ENCODE measurements at places on chromosomes 6 and 20.

- no peak for DNase-seq
Measured at GRCh38 chr6:70889270-70889669, 67.6 kb downstream of the B3GAT2 start.

DNA sequence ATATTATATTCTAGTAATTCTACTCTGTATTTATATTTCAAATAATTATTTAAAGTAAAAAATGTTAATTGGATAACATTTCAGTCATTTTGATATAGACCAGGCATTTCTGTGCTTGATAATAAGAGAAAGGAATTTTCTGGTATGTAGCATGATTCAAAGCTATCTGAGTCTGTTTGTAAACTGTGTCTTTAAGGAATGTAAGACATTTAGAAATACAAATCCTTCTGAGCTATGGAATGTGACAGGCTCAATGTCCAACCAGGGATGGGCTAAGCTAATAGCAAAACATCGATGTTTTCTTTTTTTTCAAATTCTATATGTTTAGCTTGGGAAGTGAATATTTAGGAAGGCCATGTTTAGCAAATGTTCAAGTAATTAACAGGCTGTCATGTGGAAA, 41.5 kb upstream of the FAM83B start:
- DNase-seq = no peak

GRCh38 chr6:15881150-15881549, 218.3 kb upstream of the DTNBP1 start:
- no peak for DNase-seq

DNA sequence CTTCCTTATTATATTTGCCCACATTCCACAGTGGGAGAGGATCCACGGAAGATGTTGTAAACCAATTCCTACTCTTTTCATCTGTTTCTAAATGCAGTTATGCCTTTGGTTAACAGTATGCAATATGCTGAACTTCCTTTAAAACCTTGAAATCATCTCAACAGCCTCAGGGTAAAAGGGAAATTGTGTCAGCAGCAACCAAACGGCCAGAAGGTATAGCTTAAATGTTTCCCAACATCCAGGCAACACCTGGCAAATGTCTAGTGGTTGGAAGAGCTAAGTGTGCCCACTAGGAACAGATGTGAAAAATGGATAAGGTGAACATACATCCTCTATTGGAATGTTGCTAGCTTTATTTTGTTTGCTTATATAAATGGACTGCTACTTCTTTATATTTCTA, 164.8 kb downstream of the FAXC start:
- DNase-seq = no peak

- DNase-seq = no peak
Measured at GRCh38 chr6:113903666-113904330, 46.7 kb downstream of the MARCKS start.

DNA sequence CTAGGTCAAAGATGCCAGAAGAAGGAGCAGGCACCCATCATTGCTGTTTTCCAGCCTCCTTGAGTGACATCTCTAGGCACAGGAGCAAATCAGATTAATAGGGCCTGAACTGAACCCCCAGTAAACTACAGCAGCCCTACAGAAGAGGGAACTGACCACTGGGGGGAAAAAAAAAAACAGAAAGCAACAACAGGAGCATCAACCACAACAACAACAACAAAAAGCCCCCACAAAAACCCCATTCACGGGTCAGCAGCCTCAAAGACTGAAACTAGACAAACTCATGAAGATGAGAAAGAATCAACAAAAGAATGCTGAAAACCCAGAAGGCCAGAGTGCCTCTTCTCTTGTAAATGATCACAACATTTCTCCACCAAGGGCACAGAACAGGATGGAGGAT, 537.4 kb upstream of the BTBD3 start:
- DNase-seq = no peak

GRCh38 chr6:53486679-53487078, 58.2 kb downstream of the GCLC start:
- DNase-seq = no peak

DNA sequence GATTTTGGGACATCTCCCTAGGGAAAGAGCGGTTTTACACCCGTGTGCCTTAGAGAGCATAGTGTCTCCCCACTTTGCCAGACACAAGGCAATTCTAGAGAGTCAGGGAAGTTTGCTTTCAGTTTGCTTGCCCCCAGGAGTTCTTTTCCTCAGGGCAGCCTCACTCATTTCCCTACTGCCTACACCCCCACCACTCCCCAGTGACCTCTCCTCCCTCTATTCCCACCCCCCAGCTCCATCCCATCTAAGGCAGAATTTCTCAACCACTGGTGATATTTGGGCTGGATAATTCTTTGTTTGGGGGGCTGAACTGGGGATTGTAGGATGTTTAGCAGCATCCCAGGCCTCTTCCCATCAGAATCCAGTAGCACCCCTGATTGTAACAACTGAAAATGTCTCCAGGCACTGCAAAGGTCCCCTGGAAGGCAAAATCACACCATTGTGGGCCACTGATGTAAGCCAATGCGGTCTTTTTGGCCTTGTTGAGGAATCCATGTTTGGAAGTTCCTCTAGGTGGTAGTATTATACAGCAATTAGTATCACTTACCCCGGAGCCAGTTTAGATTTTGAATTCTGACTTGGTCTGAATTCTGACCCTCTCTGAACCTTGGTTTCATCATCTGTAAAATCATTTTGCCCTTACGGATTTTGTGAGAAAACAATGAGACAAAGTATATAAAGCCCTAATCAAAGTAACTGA, 1.3 kb downstream of the EPPIN start:
- DNase-seq = no peak

DNA sequence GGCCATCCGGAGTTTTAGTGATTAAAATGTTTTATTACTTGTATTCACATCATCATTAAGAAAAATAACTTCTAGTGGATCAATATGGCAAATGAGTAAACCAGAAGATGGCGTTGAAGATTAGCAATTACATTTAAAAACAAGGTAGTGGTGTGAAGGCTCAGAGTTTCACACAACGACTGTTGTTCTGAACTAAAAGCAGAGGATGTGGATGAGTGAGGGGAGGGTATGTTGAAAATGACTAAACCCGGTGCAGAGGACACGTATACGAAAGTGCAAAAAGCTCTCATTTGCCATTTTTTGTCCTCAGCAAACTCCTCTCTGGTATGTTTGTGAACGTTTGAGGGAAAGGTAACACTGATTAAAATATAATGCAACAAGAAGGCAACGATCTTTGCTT, 1.9 kb upstream of the IRF4 start:
- no peak for DNase-seq

GRCh38 chr6:70956191-70956450, 739 bp downstream of the B3GAT2 start:
- no peak for DNase-seq

GRCh38 chr6:74409447-74409846, 713.4 kb downstream of the CD109 start:
- DNase-seq = no peak

GRCh38 chr6:53680489-53680888, 14.9 kb upstream of the KLHL31 start:
- no peak for DNase-seq

DNA sequence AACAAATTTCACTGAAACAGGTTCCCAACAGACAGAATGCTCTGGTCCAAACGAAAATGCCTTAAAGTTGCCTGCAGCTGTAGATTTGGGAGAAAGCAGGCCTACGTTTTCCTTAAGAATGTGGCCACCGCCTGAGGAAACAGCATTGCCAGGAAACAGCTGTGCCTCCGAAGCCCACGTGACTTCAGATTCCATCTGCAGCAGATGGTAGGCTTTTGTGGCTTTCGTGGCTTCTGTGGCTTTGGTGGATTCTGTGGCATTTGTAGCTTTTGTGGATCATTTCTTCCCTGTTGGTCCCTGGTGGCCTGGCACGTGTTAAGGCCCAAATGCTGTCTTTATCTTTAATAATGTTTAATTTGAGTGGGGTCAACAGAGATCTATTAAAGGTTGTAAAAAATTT, 222.9 kb downstream of the TTLL2 start:
- DNase-seq = no peak

DNA sequence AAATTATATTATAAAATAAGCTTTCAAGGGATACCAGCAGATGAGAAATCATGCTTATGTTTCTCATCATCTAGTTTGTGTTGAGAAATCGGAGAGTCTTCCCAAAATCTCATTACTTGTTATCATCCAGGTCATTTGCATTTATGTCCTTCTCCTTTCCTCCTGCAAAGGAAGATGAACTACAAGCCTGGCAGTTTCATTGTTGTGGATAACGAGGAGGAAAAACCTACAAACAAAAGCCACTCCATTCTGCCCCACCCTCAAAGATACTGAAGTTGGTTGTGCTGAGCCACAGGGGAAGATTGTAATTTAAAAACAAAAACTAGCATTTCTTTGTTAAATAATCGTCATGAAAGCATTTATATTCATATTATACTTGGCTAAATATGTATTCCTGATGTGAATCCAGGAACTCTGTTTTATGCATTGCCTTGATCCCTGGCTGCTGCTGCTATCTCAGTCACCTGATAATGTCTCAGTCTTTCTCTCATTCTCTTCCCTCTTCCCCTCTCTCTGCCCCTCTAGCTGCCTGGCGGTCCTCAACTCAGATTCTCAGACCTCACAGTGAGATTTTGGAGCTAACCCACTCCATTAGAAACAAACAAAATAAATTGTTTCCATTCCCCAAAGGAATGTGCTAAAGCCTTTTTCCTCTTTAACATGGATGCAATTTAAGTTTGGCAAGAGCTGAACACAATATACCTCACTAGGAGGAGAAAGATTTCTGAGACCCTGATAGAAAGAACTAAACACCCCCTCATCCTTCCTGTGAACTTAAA, 185.3 kb downstream of the ADAT2 start:
- no peak for DNase-seq

GRCh38 chr20:62165762-62166399, 16.9 kb upstream of the MTG2 start:
- no peak for DNase-seq

GRCh38 chr20:53652859-53653517, 59.3 kb upstream of the ZNF217 start:
- DNase-seq = no peak

DNA sequence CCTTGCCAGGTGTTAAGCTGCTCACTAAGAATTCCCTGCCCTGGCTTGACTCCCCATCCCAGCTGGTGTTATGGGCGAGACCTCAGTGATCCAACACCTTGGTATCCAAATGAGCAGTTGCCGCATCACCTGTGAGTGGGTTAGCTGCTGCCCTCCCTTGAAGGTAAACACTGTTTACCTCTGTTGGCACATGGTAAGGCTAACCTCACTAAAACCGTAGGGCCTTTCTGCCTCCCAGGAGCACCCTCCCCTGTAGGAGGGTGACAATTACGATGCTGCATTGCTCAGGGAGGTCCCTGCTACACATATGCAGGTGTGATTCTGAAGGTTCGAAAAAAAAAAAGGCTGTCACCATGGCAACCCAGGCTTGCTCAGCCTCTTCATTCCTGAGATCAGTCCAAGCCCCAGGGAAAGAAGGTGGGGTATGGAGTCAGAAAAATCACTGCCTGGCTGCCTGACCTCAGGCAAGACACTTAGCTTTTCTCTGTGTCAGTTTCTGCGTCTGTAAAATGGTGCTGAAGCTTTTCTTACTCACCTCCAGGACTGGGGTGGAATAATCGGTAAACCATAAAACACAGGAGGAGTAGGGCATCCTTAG, 19.5 kb downstream of the PNPLA1 start:
- peak; percentile 26 for DNase-seq

GRCh38 chr20:6746901-6747609, 20.4 kb upstream of the BMP2 start:
- DNase-seq = no peak

DNA sequence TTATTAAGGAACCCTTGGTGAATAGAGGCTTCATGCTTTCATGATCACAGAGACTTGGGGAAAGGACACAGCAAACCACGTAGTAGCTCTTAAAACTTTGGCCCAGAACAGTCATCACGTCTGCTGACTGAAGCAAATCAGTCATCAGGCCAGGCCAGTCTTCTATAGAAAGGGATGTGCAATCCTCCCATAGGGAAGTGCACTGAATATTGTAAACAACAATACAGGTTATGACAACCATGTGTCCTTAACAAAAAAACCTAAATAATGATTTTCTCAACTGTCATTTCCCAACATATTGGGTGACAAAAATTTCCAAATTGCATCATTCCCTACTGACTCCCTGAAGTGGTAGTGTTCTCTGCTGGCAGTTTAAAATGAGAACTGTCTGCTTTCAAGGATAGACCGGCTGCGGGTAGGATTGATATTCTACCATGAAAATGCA, 388.2 kb upstream of the CITED2 start:
- DNase-seq = no peak

GRCh38 chr6:9250852-9251251, 815.5 kb upstream of the SLC35B3 start:
- peak; percentile 35 for DNase-seq

DNA sequence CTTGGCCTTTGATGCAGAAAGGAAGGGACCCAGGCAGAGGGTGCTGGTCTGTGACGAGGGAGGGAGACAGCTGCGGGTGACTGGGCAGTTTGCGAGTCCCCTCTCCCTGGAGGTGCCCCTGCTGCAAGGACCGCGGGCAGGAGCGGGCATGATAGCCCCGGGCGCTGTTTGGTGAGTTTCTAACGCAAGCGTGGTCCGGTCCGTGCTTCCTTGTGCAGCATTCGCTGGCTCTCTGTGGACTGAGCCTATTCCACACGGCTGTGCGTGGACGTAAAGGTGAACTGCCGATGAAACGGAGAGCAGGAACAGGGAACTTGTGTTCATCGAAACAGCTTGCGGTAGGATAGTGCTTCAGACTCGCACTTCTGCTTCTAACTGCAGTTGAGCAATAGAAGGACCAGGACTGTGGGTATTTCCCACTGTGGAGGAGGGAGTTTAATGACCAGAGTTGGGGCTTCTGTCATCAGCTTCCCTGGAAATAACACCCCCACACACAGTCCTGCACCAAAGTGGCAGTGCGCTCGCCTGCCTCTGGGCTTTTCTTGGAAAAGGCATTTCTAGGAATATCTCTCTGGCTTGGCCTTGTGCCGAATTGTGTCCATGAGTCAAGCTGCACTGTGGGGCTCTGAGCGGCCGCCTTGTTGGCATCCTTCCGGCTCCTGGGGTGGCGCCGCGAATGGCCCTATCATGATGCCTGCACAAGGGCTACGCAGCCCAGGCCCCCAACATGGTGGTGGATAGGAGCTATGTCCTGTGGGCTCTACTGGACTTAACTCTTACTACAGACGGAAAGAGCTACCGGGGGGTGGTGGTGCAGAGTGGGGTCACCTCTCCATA, 48.9 kb downstream of the DUSP22 start:
- no peak for DNase-seq

Measured in NCI-H187 treated with DMSO at 0.1 percent for 48 hours (cell line).